Fibroblast of skin of abdomen (primary cell): ENCODE measurements at places on chromosomes 16 and 17.

GRCh38 chr16:66751053-66751302, 431 bp downstream of the DYNC1LI2 start:
- no peak for DNase-seq

GRCh38 chr16:56423584-56424403, 1.6 kb downstream of the AMFR start:
- no peak for DNase-seq

DNA sequence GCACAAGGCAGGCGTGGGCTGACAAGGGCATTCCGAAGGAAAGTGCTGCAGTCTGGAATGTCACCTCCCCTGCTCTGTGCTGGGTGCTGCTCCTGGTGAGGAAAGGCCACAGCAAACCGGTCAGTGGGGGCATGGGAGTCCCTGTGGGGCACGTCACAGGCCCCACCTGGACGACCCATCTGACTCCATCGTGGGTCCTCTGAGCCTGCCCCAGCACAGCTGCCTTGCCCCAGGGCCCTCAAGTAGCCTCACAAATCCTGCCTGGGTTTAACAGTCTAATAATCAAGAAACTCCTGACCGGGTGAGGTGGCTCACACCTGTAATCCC, 2.8 kb upstream of the MYO15B start:
- DNase-seq = no peak

DNA sequence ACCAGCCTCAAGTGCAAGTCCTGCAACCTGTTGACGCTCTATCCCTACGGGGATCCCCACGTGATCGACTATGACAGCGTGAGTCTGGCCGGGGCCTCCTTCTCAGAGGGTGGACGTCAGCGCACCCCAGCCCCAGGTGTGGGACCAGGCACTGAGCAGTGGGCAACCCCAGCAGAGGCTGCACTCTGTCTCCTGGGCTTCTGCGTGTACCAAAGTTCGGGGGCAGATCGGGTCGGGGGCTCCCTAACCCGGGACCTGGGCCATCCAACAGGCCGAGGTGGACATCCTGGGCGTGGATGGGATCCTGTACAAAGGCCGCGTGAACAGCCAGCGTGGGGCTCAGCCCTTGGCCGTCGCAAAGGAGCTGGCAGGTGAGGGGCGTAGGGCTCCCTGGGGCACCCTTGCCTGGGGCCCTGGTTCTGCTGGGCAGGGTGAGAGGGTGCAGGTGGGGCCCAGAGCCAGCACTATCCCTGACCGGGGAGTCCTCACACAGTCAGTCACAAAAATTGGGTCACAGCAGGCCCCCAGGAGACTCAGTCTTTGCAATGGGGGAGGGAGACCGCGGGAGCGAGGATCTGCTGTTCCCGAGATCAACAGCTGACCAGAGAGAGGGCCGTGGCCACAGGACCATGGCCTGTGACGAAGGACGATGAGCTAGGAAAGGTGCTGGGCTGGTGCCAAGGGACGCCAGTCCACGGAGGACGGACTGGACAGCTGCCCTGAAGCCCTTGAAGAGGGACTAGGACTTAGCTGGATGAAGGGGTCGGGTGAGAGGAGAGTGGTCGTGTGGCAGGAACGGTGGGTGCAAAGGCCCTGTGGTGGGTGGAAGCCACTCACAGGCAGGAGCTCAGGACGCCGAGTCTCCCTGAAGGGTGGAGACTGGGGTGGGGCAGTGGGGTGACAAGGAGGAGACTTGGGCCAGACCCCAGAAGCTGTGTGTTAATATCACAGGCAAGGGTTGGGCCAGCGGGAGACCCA, 20.0 kb downstream of the UBALD1 start:
- no peak for DNase-seq

- DNase-seq = no peak
Observed at GRCh38 chr17:79813297-79814126, 16.6 kb upstream of the CBX8 start.

- no peak for DNase-seq
Observed at GRCh38 chr17:55743103-55743679, 7.7 kb upstream of the PCTP start.

- peak; percentile 96 for DNase-seq
Observed at GRCh38 chr17:6753006-6753445, 2.8 kb upstream of the XAF1 start.

DNA sequence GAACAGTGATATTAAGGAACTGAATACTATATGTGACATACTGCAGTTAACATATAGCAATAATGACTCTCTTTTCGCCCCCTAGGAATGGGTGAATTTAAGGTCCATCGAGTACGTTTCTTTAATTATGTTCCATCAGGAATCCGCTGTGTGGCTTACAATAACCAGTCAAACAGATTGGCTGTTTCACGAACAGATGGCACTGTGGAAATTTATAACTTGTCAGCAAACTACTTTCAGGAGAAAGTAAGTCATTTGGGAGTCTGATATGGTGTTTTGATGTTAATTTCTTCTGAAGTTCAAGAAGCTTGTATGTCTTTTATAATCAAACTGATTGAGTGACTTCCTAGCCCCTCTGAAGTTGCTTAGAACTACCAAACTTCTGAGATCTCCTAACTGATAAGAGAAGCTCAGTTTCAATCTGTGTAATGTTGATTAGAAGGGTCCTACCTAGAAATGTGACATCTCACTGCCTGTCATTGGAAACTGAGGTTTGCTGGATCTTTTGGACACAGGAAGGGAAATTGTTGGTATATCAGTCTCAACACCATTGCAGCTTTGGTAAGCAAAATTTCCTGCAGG, 1.0 kb downstream of the UTP4 start:
- no peak for DNase-seq

DNA sequence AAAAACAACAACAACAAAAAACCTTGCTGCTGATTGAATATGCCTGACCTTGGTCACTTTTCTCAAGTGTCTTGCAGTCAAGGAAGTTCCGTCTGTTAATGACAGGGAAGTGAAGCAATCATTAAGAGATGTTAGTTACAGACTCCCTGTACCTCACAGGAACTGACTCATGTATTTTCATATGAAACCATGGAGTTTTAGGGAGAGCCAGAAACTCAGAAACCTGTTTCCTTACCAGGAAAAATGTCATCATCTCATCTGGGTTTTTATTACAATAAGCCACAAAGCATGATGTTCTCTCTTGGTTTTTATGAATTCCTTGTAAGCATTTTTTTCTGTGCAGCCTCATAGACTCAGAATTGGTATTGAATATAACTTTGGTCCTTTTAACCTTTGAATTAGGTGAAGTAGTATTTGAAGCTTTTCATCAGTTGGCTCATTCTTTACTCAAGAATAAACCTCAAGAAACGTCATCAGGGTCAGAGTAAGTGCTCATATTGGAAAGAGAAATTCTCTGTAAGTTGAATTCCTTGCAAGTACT, 10.3 kb downstream of the LYRM1 start:
- peak; percentile 90 for DNase-seq

DNA sequence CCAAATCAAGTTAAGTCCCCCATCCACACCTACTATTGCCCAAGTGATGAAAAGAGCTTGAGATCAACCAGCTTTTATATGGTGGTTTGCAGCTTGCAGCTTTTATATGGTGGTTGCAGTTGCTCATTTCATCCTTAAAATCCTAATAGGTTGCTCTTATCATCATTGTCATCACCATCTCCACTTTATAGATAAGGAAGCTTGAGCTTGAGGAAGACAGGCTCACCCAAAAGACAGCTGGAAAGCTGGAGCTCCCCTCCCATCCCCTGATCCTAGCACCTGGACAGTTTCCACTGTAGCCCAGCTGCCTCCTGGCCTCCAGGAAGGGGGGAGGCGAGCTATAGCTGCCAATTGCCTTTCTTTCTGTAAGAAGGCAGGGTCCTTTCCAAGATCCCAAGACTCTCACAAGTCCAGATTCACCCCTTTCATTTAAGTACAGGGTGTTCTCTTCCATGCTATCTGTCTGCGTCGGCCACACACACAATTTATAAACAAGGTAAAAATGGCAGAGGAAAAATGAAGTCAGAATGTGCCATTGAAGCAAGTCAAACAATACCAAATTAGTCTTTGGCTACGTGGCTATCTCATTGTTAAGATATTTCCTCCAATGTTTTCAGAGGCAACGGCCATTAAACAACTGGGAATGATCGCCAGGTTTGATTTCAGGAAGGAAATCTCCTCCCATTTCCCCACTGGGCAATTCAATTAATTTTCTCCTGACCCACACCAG, 63.3 kb downstream of the PECAM1 start:
- no peak for DNase-seq

DNA sequence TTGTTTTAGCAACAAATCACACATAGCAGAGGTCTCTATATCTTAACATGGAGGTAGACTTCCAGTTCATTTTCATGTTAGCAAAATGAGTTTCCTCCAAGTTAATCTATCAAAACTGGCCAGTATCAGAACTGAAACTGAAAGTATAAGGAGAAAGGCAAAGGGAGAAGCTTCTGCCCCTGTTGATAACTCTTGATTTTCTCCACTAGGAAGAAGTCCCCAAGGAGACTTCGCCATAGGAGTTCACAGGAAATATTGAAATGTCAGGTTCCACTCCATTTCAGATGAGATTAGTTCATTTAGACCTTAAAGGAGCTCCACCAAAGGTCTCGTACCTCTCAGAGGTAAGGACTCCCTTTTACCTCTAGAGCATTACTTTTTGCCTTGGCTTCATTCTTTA, 1.2 kb upstream of the OGFOD3 start:
- no peak for DNase-seq

- peak; percentile 17 for DNase-seq
Observed at GRCh38 chr17:2395258-2396181, 5.3 kb downstream of the MNT start.

DNA sequence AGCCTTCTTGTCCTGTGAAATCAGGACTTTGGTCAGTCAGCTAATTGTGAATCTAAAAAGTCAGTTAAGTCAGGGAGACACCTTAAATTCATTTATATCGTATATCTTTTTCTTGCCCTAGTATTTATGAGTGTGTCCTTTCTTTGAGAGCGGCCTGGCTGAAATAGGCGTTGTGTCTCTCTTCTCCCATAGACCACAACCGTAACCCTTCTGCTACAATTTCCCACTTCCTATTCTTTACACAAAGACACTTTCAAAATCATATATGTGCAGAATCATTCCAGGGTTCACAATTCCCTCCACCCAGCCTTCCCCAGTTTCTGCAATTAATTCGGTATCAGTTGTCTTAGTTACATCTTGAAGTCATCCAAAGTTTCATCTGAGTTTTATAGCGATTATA, 14.0 kb upstream of the COTL1 start:
- DNase-seq = no peak

DNA sequence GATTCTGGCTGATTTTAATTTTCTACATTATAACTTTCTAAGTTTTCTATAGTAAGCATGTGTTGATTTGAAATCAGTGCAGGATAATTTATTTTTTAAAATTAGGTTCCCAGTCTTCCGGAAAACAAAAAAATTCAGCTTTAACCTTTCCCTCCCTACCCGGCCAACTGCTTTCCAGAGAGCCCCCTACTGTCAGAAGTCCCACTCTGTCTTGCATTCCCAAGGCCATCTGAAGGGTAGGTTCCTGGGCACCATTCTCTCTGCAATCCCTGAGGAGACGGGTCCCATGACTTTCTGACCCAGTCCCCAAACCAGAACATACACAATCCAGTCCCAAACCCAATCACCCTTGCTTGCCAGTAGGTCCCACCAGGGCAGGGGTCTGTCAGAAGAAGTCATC, 200.3 kb downstream of the CYLD start:
- DNase-seq = no peak

- DNase-seq = no peak
Observed at GRCh38 chr17:75816693-75817092, 27.5 kb downstream of the UNC13D start.

- DNase-seq = no peak
Observed at GRCh38 chr16:12349936-12350850, 373.7 kb downstream of the SNX29 start.

DNA sequence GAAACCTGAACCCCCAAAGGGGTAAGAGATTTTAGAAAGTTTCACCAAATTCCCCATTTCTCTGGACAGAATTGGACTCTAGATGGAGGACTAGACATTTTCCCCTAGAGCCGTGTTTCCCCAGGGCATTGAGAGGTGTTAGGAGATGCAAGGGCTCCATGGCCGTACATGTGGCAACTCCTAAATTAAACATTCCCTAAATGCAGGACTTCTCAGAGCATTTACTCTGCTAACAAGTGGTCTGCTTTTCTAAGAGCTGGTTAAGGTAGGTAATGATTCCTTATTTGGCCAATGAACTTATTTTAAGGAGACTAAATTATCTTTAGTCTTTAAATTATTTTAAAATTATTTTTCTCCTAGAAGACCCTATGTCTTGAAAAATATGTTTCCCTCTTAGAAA, 200.9 kb downstream of the MSI2 start:
- no peak for DNase-seq
